ENCODE measurements at places on chromosomes 3 and 15.

DNA sequence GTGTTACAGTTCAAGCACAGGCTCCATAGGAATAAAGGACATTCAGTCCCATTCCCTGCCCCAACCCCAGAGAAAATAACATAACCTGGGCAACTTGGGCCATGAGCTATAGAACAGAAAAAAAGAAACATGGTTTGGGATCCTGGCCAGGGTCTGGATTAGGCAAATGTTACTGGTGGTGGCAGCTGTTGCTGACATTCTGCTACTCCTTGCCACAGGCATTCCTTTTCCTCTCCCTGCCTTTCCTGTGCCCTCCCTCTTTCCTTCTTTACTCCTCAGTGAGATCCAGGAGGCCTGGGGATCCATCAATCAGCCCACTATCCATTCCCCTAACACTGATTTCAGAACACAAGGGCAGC, 129.1 kb downstream of the NTRK3 start:
- no peak for DNase-seq

- no peak for DNase-seq
Observed at GRCh38 chr3:58256061-58256460, 18.5 kb downstream of the ABHD6 start.

GRCh38 chr3:157527131-157527881, 24.1 kb upstream of the VEPH1 start:
- no peak for DNase-seq

- no peak for DNase-seq
Observed at GRCh38 chr3:148964809-148965208, 26.5 kb upstream of the GYG1 start.

- no peak for DNase-seq
Observed at GRCh38 chr15:63539521-63539920, 35.1 kb downstream of the USP3 start.

DNA sequence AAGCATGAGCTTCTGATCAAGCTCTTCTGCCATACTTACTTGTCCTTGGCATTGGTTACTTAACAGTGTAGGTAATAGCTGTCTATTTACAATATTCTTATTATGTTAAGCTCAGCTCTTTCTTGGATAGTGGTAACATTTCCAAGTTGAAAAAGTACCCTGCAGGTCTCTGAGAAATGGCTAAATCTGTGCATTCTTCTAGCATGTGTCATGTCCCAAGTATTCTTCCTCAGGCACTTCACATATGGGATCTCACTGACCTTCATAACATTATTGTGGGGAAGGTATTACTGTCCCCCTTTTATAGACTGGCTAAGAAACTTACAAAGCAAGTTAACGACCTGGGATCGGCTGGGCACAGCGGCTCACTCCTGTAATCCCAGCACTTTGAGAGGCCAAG, 236.1 kb downstream of the RORA start:
- DNase-seq = no peak

All from effector CD8-positive, alpha-beta T cell (primary cell).